Activated naive CD8-positive, alpha-beta T cell treated with anti-CD3 and anti-CD28 coated beads, Interleukin-2, amount 50 U/mL, for 16 hours (primary cell): ENCODE measurements at places on chromosomes 5 and 9.

DNA sequence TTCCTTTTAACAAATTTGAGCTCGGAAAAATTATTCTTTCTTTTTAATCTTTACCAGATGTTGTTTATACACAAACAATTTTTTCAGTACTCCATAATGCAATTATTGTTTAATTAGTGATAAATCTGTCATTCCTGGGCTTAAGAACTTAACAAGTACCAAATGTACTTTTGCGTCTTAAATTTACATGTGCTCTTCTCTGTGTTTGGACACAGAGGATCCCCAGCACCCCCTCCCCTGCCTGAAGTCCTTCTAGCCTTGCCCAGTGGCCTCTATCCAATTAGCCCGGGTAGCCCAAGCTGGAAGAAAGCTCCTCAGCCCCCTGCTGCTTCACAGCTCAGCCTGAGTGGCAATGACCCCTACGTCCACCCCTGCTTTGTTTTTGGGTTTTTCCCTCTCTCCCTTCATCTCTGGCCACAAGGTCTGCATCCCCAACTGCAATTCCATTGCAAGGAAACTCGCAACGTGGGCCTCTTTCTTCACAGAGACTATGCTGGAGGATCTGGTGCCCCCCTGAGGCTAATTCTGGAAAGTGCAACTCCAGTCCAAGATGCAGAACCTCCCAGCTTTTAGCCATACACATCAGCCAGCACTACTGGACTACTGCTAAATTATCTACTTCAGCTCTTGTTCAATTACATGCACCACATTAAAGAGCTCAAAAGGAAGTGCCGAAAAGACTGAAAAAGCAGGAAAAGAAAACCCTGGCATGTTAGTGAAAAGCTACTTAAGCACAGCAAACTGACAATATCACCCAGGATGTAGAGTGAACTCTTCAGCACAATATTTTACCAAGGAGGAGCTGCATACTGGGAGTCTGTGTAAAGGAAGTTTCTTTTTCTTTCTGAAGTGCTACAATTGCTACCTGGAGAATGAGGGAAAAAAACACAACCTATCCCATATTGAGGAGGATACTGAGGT lies 186.2 kb downstream of the FANCC start:
- no peak for DNase-seq

DNA sequence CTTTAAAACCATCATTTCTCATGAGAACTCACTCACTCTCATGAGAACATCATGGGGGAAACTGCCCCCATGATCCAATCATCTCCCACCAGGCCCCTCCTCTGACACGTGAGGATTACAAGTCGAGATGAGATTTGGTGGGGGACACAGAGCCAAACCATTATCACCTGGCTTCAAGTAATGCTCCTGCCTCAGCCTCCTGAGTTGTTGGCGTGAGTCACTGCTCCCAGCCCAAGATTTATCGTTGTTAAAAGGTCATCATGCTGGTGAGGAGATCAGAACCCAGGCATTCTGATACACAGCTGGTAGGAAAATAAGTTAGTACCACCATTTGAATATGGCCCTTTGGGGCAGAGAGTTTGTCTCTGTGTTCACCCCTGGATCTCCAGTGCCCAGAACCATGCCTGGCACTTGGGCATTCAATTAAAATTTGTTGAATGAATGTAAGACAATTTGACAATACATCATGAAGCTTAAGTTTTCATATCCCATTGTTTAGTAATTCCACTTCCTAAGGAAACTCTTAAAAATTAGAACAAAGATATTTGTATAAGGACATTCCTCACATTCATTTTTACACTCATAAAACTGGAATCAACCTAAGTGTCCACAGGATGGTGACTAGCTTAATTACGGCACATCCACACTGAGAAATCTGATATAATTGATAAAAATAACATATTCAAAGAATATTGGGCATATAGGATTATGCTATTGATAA lies 58.0 kb upstream of the COL15A1 start:
- no peak for DNase-seq

DNA sequence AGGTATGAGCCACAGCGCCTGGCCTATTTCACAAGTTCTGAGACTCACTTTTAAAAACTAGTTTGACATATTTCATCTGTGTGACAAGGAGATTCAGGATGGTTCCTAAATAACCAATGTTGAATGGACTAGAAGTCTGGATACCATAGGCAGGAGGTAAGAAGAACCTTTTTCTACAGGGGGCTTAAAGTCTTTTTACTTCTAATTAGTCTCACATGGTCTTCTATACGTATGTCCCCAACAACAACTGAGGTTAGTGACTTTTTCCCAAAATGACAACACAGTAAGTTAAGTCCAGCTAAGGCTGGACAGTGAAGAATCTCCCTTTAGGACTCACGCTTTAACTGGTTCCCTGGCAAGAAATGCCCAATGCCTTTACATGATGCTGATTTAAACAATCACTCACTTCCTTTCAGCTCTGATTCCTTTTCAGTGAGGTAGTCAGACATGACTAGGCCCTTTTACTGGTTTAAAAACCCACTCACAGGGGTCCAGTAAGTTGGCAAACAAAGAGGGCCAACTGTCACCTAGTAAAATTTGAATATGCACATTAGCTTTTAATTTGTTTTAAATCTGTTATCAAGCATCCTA lies 12.1 kb upstream of the HAUS6 start:
- DNase-seq: no peak

DNA sequence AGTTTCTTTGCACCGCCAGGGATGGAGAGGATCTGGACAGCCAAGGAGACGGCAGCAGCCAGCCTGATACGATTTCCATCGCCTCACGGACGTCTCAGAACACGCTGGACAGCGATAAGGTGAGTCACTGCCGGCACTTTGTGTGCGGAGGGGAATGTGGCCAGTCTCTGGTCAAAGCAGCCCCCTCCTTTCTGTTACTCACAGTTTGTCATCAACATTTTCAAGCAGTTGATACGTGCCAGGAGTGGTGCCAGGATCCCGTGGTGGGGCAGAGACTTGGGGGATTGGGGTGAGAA lies 175.1 kb upstream of the OTULINL start:
- DNase-seq: no peak

- DNase-seq: no peak
Observed at GRCh38 chr5:137888466-137888862, 793 bp upstream of the PKD2L2 start.

- DNase-seq: no peak
Observed at GRCh38 chr5:33343676-33344327, 97.0 kb upstream of the TARS1 start.
